ENCODE measurements at places on chromosomes 3 and 15.
A peak's percentile ranks its signal among the peaks of the same experiment; 100 is the strongest.

DNA sequence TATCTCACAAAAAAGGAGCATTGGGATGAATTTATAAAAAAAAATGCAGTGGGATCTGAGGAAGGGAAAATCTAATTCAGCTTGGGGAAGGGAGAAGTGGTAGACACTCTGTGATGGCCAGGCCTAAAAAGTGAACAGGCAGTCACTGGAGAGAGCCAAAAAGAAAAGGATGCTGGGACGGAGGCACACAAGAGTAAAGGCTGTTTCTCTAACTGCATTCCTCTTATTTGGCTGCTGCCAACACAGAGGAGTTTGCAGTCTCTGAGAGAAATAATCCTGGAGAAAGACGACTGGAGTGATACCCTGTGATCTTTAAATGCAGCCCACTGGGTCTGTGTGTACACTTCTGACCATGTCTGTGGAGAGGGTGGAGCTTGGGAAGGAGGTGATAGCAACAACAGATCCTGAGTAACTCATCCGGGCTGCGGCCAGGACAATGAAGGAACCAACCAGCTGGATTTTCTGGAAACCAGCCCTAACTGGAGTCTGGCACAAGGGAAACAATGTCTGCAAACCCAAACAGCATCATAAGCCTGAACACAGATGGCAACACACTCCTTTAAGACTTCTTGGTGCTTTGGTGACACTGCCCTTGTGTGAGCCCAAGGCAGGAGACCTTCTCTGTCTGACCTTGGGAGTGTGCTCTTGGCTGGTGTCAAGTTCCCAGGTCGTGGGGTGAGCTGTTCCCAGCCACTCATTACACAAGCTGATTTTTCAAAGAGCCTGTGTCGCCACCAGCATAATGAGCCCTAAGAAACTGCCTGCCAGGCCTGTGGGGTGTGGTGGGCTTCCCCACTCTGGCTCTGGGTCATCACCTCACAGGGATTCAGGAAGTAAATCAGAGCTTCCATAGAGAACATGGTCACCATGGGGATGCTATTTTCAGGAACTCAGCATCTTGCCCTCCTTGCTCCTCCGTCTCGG lies 8.0 kb downstream of the FYCO1 start:
- no peak for DNase-seq

- no peak for DNase-seq
These were observed 293.1 kb downstream of the POLQ start for GRCh38 chr3:121252676-121253075.

- peak; percentile 89 for DNase-seq
These were observed at the start of gene DCUN1D1 for GRCh38 chr3:182980204-182981037. Gene DCUN1D1 (minus strand): TSS chr3:182980538. CDS start chr3:182980489, 49 bp downstream.

DNA sequence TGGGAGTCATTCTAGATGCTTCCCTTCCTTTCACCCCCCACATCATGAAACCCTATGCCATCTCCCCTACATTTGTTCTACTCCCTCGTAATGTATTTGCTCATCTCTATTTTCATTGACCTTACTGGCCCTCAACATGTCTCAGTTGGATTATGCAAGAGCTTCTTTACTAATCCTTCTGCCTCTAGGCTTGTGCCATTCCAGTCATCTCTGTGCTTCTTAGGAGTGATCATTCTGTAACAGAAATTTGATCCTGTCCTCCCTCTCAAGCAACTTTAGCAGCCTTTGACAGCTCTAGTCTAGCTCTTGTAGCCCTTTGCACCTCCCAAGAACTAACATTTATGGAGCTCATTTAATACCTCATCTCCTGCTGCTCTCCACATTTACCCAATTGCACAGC lies 64.7 kb downstream of the ISL2 start:
- no peak for DNase-seq

All from stimulated activated CD4-positive, alpha-beta T cell treated with anti-CD3 and anti-CD28 coated beads, Interleukin-12 subunit alpha, Interleukin-12 subunit beta, amount 100 ng/mL, for 4 hours (primary cell).